ENCODE measurements at places on chromosomes 6 and 20.

- no peak for DNase-seq
Observed at GRCh38 chr6:7155871-7156579, 48.3 kb downstream of the RREB1 start.

DNA sequence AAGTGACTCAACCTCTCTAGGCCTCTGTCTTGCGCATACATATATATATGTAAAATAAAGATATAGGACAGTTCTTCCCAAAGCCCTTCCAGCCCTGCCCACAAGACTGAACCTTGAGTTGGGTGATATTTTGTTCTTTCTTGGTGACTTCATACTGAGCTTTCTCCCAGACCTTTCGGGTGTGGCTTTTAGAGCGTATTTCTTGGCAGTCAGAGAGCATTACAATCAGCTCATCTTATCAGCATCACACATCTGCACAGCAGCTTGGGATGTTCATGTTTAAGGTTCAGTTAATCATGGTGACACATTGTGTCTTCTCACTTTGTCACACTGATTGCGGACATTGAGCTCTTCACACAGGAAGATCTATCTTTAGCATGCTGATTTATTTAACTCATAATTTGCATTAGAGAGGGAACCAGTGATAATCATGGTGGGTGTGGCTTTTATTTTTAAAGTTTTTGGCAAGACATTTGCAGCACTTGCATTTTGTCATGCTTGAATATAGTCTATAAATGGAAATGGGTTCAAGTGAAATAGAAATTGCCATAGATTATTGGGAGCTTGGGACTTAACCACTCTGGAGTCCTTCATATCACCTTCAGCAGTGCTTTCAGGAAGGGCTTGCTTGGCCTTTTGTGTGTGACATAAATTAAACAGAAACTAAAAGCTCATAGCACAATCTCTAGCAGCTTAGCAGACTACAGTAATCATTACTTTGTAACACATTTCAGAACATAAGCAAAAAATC, 8.3 kb downstream of the KIF3B start:
- peak; percentile 8 for DNase-seq

DNA sequence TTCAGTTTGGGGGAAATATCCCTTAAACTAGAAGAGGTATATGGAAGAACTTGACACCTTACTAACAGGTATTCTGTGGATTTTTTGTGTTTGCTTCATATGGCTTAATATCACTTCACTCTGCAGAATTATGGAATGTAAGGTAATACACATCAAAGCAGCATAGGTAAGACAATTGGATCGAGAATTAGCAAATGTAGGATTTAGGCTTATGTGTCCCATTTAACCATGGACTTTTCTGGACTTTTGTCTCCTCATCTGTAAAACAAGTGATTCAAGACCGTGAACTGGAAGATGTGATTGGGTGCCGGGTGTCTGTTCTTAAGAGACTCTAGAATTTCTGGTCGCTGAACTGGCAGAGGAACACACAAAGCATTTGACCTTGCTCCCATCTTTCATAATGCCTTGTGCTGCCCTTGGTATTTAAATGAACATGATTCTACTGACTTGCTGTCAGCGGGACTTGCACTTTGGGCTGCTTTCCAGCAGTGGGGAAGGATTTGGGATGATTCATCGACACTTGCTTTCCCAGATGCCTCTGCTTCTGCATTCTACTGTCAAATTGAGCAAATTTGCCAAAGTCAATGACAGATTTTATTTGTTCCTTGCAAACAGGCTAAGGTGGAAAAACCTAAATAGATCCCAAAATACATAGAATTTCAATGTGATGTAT, 199.8 kb downstream of the PLCB1 start:
- DNase-seq, result peak; percentile 17

DNA sequence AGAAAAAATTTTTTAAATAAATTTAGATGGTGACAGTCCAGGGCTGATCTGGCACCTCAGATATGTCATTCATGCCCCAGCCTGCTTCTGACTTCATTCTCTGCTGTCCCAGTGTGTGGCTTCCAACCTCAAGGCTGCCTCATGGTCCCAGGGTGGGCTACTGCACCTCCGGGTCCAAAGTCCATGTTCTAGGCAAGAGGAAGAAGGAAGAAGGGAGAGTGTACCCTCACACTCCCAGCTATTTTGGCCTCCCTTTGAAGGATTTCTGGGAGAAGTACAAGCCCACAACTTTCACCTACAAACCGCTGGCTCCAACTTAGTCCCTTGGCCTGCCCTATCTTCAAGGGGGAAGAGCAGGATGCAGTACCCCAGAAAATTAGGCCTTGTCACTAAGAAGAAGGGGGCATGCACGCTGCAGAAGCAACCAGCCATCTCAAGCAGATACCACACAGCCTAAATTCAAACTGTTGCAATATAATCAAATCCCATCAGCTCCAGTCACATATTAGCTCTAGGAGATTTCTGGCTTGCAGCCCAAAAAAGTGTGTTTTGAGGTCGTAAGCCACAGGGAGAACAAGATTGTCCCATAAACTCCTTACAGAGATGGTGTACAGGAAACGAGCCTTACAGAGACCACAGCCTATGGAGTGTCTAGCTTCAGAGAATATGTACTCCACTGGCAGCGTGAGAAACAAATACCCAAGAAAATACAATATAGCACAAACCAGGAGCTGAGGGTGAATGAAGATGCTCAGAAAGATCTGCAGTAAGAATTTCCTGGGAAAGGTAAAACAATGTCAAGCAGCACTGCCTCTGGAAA, 906 bp upstream of the BTN3A2 start:
- no peak for DNase-seq

- DNase-seq, result no peak
Observed at GRCh38 chr20:44461142-44461802, 14.4 kb upstream of the TTPAL start.

GRCh38 chr6:105373481-105373880, 29.4 kb downstream of the PREP start:
- no peak for DNase-seq

DNA sequence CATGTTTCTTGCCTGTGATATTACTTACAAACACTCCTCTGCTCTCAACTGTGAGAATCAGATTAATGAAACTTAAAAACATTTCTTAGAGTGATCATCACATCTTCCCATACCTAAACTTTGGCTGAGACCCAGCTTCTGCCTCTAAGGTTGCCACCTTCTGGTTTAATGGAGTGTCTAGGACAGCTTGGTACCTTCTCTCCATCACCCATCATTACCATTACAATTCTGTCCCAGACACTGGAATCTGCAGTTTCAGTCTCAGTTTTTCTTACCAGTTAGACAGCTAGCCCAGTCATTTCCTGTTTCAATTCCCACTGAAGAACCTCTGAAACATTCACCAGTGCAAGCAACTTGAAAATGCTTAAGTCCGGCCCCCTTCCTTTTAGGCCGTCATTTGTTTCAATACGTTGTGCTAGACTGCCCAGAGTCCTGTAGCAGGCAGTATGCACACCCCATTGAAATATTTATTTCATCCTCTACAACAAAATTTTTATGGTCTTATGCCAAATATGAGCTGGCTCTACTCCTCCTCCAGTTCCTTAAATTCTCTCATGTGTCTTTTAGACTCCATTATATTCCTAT, 107.0 kb upstream of the FOXO3 start:
- DNase-seq, result no peak

DNA sequence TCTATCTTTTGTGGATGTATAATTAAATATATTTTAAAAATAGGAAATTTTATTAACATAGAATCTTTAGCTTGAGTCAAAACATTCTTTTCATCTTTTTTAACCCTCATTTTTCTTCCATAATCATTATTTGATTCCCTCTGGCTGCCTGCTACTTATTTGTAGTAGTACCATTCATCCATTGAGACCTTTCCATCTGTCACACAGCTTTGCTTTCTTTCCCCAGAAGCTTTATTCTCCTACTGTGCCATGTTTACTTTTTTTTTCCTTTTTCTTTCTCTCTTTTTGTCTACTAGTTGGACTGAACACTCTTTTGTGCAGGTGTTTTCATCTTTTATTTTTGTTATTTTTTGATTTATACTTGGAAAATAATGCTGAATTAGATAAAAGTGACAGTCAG, 522.6 kb upstream of the MMS22L start:
- no peak for DNase-seq

- no peak for DNase-seq
Observed at GRCh38 chr6:157014871-157015270, 237.7 kb downstream of the ARID1B start.

GRCh38 chr6:21213492-21213891, 380.1 kb upstream of the SOX4 start:
- no peak for DNase-seq

DNA sequence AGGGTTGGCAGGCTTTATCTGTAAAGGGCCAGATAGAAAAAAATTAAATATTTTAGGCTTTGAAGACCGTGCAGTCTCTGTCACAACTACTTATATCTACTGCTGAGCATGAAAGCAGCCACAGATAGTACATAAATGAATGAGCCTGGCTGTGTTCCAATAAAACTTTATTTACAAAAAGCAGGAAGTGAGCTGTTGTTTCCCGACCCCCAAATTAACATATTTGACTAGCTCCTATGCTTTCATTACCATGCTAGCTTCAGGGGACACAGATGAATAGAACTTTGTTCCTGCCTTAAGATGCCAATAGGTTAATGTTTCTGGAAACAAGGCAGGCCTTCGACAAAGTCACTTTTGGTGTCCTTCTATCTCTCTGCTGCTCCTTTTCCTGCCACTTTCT, 1058.0 kb upstream of the FLRT3 start:
- DNase-seq, result no peak

DNA sequence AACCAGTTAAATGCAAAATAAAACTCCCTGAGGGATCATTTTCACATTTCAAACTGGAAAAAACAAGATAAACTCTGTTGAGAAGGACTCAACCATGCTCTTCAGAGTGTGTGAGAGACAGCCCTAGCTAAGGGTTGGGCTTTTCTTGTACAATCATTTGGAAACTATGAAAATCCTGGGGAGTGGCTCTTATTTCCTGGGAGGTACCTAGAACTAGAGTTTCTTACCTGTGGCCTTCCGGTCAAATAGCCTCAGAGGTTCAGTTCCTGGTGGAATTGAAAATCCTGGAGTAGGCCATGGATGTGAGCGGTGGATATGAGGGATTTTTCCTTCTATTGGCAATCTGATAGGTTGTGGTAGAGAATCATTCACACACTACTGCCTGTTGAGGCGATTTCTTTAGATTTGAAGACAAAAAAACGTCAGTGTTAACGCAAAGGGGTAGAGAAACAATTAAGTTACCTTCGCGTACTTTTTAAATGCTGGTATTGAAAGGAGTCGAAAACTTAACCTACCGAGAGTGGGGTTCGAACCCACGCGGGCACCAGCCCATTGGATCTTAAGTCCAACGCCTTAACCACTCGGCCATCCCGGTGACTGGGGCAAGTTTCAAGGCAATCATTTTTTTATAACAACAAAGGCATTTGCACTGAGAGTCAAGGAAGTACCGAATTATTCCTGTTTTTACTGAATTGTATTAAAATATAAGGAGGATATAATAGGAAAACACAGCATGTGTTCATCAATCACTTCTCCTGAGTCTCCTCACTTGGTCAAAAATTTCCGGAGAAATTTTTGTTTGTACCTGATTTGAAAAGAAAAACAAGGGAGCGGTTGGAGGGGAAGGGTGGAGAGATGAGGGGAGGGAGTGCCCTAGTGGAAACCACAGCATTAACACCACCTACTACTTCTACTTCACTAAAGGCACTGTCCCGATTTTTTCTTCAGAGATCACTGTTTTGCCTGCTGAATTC, 191.3 kb downstream of the OR2B2 start:
- DNase-seq, result no peak

- DNase-seq, result no peak
Observed at GRCh38 chr20:62766071-62766450, 30.2 kb upstream of the MRGBP start.

DNA sequence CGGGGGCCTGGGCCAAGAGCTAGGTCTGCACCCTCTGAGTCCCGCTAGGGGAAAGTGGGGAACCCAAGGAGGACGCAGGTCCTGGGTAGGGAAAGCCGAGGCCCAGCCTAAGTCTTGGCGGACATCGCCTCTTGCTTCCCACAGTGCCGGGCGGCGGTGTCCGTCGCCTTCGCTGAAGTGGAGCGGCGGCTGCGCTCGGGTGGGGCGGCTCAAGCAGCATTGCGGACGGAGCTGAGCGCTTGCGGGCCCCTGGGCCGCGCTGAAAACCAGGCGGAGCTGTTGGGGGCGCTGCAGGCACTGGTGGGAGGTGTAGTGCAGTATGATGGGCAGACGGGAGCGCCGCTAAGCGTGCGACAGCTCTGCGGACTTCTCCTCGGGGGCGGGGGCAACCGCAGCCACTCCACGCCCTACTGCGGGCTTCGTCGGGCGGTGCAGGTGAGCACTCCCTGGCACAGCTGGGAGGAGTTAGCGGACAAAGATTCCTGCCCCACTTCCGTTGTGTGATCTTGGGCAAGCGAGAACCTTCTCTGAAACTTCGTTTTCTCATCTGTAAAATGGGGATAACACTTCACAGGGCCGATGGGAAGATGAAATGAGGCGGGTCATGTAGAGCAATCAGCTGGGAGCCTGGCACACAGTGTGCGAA, 4.2 kb downstream of the PRSS16 start:
- DNase-seq, result peak; percentile 47

- DNase-seq, result no peak
Observed at GRCh38 chr6:23323897-23324296, 754.5 kb downstream of the HDGFL1 start.

DNA sequence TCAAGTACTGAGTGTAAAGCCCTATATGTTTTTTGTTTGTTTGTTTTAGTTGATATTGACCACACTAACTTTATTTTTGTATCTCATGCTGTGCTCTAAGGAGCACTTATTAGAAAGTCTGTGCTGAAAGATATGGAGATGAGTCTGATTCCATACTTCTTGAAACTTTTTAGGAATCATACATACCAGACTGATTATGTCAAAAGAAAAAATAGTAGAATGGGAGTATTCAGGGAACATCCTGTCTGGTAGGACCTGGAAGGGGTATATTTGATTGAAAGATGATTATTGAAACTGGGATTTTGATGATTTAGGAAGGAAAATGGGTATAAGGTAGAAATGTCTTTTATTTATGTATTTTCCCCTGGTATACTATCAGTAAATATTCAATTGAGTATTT, 111.4 kb downstream of the QKI start:
- no peak for DNase-seq

GRCh38 chr6:9085054-9085708, 649.8 kb upstream of the SLC35B3 start:
- no peak for DNase-seq

- DNase-seq, result no peak
Observed at GRCh38 chr6:2581611-2582010, 169.1 kb downstream of the MYLK4 start.

- DNase-seq, result no peak
Observed at GRCh38 chr6:69668916-69669315, 127.9 kb downstream of the LMBRD1 start.

- DNase-seq, result no peak
Observed at GRCh38 chr6:731924-732323, 39.0 kb upstream of the EXOC2 start.

DNA sequence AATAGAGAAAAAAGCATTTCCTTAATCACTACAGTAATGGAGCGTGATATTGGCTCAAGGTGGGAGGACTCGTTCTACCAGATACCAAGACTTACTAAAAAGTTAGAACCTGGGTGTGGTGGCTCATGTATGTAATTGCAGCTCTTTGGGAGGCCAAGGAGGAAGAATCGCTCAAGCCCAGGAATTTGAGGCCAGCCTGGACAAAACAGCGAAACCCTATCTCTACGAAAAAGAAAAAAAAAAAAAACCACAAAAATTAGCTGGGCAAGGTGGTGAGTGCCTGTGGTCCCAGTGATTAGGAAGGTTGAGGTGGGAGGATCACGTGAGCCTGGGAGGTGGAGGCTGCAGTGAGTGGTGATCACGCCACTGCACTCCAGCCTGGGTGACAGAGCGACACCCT, 24.0 kb upstream of the ATRN start:
- no peak for DNase-seq
